Inflammatory macrophage (primary cell): ENCODE measurements at places on chromosomes 3 and 15.

- no peak for DNase-seq
Measured at GRCh38 chr3:132554437-132554836, 42.6 kb upstream of the ACKR4 start.

- DNase-seq, result no peak
Measured at GRCh38 chr15:38587214-38587613, 22.6 kb upstream of the RASGRP1 start.

- no peak for DNase-seq
Measured at GRCh38 chr3:100210772-100211135, 50.0 kb upstream of the TBC1D23 start.

GRCh38 chr15:63901912-63902670, 68.3 kb upstream of the HERC1 start:
- no peak for DNase-seq

DNA sequence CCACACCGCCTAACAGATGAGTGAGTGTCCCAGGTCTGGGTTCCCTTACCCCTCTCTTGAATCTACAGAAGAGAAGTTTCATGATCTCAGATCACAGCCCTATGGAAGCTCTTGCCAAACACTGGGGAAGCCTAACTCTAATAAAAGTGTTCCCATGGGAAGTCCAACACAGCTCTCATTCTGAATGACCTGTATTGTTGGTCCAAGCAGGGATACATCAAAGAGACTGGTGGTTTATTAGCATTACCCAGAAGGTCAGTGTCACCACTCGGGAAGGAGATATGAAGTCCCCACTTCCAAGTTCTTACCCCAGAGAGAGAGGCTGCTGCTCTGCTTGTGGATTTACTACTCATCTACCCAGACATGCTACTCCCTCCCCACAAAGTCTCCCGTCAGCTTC, 9.0 kb upstream of the NCBP2 start:
- DNase-seq, result no peak

GRCh38 chr3:191523148-191523547, 62.2 kb downstream of the PYDC2 start:
- no peak for DNase-seq

GRCh38 chr3:187812496-187812895, 67.2 kb upstream of the BCL6 start:
- DNase-seq, result peak; percentile 78

DNA sequence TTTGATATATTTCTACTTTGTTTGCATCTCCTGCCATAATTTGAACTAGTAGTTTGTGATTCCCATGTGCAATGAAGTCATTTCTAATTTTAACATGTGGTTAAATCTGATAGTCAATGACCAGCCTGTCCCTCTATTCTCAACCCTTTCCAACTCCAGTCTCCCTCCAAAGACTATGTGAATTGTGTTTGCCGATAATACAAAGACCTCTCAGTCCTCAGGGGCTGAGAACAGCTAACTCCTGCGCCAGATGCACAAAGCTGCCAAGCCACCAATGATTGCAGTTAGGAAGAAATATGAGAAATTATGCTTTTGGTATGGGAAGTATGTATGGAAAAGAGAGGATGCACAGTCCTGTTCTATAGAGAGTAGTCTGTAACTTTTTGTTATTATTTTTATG, 54.0 kb downstream of the KCNH8 start:
- DNase-seq, result no peak

DNA sequence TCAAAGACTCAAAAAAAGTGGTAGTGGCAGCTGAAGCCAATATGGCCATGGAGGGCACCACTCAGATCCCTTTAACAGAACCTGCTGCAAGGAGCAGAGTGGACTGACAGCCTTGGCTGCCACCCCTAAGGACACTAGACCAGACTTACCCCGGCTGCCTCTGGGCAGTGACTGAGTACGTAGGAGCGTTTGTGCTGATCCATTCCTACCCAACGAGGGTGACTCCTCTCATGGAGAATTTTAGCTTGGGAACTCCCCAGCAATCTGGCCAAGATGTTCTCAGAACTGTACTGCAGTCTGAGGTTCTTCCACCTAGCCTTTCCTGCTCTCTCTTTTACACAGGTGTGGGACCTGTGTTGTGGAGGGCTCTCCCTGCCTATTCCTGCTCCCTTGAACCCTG, 22.1 kb downstream of the CLEC3B start:
- DNase-seq, result no peak

- no peak for DNase-seq
Measured at GRCh38 chr3:73556520-73557372, 68.0 kb downstream of the PDZRN3 start.

- DNase-seq, result no peak
Measured at GRCh38 chr3:107633327-107634098, 110.8 kb downstream of the BBX start.

DNA sequence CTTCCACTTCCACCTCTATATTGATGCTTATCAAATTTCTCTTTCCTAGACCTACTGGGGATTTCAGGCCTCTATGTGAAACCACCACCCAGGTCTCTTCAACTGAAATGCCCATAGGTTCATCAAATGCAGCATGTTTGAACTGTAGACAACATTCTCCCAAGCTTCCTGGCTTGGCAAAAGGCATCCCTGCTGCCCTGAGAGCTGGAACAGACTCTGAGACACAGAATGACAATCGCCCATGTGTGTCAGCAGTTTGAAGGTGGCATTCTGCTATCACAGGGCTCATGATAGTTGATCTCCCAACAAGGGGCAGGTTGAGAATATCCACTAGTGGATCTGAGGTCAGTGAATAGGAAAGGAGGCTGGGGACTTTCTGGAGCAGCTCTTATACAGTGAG, 200.7 kb downstream of the RPLP1 start:
- DNase-seq, result no peak

DNA sequence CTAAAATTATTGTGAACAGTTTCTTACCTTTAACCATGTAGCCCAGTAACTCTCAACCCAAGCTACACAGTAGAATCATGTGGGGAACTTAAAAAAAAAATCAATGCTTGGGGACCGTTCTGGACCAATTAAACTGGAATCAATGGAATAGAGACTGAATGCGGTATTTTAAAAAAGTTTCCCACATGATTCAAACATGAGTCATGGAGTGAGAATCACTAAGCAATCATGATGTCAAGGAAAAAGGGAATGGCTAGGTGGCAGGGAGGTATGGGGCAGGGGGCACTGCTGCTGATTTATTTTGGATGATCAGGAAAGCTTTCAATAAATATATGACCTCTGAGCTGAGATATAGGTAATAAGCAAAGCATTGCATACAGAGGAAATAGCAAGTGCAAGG, 250.5 kb upstream of the RORA start:
- DNase-seq, result no peak

DNA sequence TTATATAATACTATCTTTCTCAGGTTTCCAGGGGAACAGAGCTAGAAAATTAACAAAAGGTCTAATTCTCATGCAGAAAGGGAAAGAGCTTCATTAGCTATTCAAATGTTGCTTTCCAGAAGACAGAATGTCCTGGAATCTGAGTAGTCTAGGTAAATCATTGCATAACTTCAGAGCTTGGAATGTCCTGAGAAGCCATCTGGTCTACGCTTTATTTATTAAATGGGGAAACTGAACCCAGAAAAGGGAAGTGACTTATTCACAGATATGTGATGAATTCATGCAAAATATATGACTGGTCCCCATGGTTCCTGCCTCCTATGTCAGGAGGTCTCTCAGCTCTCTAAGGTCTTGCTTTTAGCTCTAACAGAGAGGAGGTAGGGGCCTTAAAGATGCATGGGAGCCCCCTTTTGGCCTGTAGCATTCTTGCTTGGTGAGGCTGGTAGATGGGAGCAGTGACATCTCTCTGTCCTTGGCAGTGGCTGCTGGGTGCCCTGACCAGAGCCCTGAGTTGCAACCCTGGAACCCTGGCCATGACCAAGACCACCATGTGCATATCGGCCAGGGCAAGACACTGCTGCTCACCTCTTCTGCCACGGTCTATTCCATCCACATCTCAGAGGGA, 99.2 kb downstream of the CEMIP start:
- DNase-seq, result peak; percentile 57

DNA sequence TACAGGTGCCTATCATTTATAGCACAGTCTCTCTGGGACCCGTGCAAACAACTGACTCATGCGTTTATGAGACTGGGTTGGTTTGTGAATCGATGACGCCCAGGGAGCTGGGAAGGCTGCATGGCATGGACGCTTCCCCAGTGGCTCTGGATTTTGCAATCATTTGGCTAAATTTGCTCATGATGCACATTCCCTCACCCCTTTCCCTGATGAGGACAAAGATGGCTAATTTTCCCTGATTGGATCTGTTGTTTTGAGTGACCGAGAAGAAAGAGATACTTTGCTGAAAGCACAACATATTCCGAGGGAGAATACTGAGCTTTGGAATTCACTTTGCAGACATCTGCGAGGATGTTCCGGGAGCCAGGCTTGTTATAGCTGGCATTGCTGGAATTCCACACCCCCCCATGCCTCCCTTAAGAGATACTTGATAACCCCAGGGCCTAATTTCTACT, 51.1 kb downstream of the CGNL1 start:
- no peak for DNase-seq

- DNase-seq, result no peak
Measured at GRCh38 chr15:91135201-91136130, 35.4 kb downstream of the SV2B start.

DNA sequence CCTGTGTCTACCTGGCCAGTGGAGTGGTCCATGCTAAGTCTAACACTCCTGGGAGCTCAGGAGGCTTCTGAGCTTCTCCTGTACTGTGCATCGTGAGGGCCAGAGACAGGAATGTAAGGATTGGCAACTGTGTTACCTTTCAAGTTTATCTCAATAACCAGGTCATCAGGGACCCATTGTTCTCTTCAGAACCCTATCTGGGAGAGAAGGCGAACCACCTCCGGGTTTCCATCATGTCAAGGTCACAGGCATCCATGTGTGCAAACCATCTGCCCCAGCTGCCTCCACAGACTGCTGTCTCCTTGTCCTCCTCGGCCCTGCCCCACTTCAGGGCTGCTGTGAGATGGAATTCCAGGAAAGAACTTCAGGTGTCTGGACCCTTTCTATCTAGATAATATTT, 5.9 kb downstream of the ANKRD63 start:
- DNase-seq, result no peak

DNA sequence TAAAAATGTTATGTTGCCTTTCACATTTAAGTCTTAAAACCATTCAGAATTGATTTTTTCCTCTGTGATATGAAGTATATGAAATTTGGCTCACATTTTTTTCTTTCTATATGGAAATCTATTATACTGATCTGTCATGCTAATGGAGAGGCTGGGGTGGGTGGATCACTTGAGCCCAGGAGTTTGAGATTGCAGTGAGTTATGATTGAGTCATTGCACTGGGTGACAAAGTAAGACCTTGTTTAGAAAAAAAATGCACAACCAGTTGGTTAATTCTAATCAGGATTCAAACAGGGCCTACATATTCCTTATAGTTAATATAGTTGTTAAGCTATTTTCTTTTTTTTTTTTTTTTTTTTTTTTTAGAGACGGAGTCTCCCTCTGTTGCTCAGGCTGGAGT, 230.5 kb downstream of the MFSD1 start:
- DNase-seq, result no peak

GRCh38 chr15:60017538-60018520, 13.7 kb downstream of the FOXB1 start:
- DNase-seq, result peak; percentile 80

- no peak for DNase-seq
Measured at GRCh38 chr15:78675206-78675605, 34.2 kb upstream of the CHRNB4 start.

GRCh38 chr15:33119273-33119672, 75.2 kb downstream of the FMN1 start:
- no peak for DNase-seq
